ENCODE measurements at places on chromosomes 3 and 15. TPM values are rescaled to one million over a fixed set of nuclear protein-coding genes. Genes with fewer than 3 reads are reported as not detected.
A peak's percentile ranks its signal among the peaks of the same experiment; 100 is the strongest.

Gene GABRR3
- not detected for polyA plus RNA-seq

Gene EFHB
- 1.0 TPM for polyA plus RNA-seq

Gene LRRC31
- polyA plus RNA-seq: not detected

Gene LXN
- polyA plus RNA-seq: 155 TPM

Gene CLRN1
- polyA plus RNA-seq: not detected

- no peak for DNase-seq
Measured at GRCh38 chr15:29456255-29456654, 186.6 kb upstream of the NSMCE3 start.

DNA sequence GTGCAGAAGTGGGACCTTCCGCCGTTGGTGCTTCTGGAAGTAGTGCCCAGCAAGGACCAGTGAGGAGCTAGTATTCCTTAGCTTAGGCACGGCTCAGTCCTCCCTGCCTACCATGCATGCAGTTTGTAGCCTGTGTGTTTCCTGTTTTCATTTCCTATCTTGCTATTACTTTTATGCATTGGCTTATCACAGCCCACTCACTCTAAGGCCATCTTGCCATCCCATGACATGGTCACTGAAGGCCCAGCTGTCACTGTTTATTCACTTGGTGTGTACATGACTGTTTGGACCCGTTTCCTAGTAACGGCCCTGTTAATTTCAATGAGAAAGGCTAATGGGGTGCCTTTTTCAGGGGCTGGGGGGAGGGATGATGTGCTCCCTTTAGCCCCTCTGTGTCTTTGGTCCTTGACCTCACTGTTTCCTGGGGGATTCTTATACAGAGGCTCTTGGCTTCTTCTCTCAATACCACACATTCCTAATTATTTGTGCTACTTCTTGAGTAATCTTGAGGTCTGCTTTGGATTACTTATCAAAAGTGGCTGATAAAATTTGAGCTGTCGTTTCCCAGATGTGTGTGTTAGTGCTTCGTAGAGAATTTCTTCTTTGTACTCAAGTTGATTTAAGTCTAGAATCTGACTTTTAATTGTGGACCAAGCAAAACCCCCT is 24.5 kb upstream of the TRAK1 start:
- peak; percentile 74 for DNase-seq

- DNase-seq: no peak
Measured at GRCh38 chr3:63639806-63640205, 12.7 kb upstream of the SNTN start.

DNA sequence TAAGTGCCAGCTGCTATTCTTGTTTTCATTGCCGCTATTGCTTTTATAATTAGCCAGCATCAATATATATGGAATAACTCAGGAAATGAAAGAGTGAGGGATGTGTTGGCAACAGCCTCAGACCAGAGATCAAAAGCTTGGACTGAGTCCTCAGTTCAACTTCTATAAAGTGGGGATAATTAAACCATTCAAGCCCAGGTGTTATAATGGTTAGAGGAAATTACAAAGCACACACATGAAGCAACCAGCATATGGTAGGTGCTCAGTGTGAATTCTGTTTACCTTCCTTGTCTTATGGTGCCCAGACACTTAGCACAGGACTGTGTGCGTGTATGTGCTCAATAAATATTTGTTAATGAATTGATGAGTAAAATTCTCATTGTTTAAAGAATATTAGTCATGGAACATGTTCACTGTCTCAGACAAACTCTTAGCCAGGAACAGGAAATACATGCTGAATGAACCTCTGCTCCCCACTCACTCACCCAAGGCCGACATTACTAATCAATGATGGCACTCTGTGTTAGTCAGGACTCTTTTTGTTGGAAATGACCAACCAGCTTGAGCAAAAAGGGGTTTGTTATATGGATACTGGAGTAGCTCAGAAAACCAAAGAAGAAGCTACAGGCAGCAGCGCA is 16.7 kb upstream of the CCDC174 start:
- peak; percentile 76 for DNase-seq

DNA sequence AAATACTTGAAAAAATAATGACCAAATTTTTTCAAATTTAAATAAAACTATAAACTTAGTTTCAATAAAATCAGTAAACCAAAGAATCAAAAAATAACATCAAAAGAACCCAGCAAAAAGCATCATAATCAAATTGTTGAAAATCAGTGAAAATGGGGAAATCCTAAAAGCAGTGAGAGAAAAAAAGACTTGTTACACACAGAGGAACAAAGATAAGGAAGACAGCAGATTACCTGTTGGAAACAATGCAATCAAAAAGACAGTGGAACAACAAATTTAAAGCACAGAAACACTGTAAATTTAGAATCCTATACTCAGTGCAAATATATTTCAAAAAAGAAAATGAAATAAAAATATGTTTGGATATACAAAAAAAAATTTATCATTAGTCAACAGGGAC is 156.2 kb upstream of the LMCD1 start:
- no peak for DNase-seq

DNA sequence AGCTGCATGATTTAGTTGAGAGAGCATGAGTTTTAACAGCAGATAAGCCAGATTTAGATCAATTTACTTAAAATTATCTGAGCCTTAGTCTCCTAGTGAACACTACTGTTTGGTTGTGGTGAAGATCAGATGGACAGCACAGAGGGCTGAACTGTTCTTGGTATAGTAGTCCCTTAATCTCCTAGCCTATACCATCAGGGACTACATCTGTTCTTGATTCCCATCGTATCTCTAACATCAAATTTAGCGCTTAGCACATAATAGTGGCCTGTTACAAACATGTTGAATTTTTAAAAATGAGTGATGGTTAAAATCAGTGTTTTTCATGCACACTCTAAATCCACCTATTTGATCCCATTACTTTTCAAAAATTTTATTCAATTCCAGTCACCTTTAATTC is 507.7 kb downstream of the GRM7 start:
- DNase-seq: no peak

- peak; percentile 30 for DNase-seq
Measured at GRCh38 chr3:105806359-105806758, 62.5 kb downstream of the CBLB start.

- DNase-seq: no peak
Measured at GRCh38 chr3:12234192-12234591, 54.7 kb upstream of the PPARG start.

DNA sequence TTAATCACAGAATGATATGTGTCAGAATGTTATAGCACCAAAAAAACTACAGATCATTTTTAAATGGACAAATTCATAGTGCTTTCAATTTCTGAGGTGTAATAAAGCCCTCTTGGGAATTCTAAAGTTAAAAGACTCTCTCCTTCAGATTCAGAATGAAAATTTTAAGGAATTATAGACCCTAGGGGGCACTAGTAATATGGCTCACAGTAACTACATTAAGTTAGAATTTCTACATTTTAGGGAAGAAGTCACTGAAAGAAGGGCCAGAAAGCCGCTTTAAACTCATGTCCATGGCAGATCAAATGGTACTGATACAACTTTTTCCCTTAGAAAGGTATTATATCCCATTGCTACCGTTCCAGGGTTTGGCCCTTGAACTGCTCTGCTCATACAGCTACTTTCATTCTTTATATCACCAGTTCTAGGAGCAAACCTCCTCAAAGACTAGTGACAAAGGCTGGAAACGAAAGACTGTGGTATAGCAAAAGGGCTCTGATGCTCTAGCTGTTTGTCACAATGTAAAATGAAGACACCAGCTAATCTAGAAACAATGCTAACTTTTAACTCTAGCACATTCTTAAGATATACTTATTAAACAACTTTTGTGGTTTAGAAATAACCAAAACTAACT is 18.1 kb downstream of the DAZL start:
- peak; percentile 5 for DNase-seq

- peak; percentile 85 for DNase-seq
Measured at GRCh38 chr3:149934524-149934923, 36.2 kb downstream of the PFN2 start.

- no peak for DNase-seq
Measured at GRCh38 chr3:107025961-107026360, 351.3 kb upstream of the CCDC54 start.

GRCh38 chr15:55789066-55789660 is 46.2 kb upstream of the PRTG start:
- DNase-seq: no peak

- no peak for DNase-seq
Measured at GRCh38 chr3:113297841-113298240, 86.5 kb downstream of the BOC start.

DNA sequence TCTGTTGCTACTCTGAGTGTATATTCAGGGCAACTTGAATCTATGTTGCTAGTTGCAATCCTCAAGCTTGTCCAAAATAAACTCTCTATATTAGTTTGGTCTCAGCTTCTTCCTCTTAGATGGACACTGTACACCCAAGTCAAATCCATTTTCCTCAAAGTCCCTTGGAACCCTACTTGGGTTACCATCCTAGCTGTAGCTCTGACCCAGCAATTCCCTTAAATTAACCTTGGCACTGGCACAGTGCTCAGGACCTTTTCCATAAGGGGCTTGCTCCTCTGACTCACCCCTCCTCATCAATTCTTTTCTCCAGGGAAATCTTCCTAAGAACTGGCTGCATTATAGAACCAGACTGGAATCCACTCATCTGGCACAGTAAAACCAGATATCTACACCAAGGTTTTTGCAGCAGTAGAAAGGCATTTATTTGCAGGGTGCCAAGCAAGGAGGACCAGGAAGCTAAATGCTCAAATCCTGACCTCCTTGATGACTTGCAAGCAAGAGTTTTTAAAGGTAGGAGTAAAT is 44.9 kb upstream of the B3GALNT1 start:
- no peak for DNase-seq

DNA sequence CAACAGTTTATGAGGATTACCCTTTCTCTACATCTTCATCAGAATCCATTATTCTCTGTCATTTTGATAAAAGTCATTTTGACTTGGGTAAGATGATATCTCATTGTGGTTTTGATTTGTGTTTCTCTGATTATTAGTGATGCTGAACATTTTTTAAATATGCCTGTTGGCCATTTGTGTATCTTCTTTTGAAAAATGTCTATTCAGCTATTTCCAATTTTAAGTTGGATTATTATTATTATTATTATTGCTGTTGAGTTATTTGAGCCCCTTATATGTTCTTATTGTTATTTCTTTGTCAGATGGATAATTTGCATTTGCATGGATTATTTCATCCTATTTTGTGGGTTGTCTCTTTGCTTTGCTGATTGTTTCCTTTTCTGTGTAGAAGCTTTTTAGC is 421.2 kb upstream of the LMCD1 start:
- no peak for DNase-seq

GRCh38 chr3:73665286-73665685 is 40.5 kb upstream of the PDZRN3 start:
- no peak for DNase-seq

DNA sequence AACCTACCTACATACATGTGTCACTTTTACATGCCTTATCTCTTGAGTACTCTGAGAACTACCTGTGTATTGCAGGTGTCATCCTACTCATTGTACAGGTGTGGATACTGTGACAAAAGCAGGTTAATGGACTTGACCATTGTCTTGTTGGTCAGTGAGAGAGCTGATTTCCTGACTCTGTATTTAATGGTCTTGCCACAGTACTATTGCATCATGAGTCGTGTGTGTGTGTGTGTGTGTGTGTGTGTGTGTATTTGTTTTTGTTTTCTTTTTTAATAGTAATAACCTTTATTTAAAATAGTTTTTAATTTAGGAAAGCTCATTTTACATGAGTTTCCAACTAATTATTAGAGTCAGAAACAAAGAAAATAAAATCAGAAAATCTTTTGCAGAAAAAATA is 7.7 kb downstream of the SELENOT start:
- no peak for DNase-seq

- DNase-seq: no peak
Measured at GRCh38 chr15:51054535-51054934, 40.2 kb downstream of the TNFAIP8L3 start.

- no peak for DNase-seq
Measured at GRCh38 chr15:60652870-60653269, 173.9 kb upstream of the ICE2 start.

Data from IMR-90 (cell line).